ENCODE measurements at places on chromosomes 7 and 10.

DNA sequence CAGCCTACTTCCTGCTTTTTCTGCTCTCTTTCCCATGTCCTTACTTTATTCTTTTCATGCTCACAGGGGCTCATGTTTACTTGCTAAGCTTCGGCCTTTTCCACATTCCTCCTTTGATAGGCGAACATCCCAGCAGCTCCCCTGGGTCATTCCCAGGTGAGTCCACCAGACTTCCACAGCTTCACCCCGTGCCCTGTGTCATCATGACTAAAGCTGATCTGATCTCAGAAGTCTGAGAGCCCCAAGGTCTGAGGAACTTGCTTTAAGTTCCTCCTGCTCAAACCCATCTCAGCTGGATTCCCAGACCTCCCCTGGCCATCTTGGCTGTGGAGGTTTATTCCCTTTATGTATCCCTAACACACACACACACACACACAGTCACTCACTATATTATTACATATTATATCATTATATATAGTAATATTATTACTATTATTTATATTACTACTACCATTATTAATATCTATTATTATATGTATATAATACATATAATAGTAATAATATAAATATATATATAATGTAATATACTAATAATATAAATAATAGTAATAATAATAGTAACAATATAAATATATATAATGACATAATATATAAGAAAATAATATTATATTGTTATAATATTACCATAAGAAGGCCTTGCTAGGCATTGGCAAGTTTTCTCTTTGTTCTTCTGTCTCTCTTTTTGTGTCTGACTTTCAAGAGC lies 295.9 kb downstream of the PTEN start:
- peaks cover 3% of the 10 kb centered on the region for H3K27me3 ChIP-seq
- H3K4me1 ChIP-seq, result peaks cover 20% of the 10 kb centered on the region
- DNase-seq, result no peak
- no peaks in the 10 kb centered on the region for H3K36me3 ChIP-seq

GRCh38 chr7:41027428-41028115 lies 675.3 kb downstream of the INHBA start:
- no peaks in the 10 kb centered on the region for H3K36me3 ChIP-seq
- H3K27ac ChIP-seq, result no peak overlapping the region
- H3K4me3 ChIP-seq, result no peak overlapping the region
- H3K27me3 ChIP-seq, result no peaks in the 10 kb centered on the region
- DNase-seq, result no peak

DNA sequence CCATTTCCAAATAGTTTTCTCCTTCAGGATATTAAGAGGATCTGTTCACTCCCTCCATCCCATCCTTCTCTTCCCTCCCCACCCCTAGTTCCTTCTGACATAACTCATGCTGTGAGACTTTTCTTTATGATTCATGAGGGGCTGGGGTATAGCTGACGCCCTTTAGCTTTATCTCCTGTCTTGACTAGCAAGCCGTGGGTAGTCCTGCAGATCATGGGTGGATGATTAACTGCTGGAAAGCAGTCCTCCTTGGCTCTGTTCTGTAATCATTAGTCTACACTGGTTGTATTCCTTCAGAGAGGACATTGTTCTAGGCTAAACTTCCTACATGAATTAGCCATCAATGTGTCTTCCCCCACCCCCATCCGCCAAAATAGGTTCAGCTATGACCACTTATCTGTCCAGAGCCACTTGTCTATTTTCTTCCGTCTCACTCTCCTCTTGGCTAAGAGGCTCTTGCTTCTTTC lies 135.4 kb downstream of the LRRC4 start:
- peaks cover 3% of the 10 kb centered on the region for H3K27me3 ChIP-seq
- H3K36me3 ChIP-seq, result peaks cover 21% of the 10 kb centered on the region
- no peak overlapping the region for H3K27ac ChIP-seq
- no peak for DNase-seq
- H3K4me1 ChIP-seq, result peaks cover 21% of the 10 kb centered on the region

GRCh38 chr10:130921911-130922440 lies 389.5 kb downstream of the TCERG1L start:
- H3K4me3 ChIP-seq, result no peak overlapping the region
- H3K4me1 ChIP-seq, result no peaks in the 10 kb centered on the region
- no peaks in the 10 kb centered on the region for H3K36me3 ChIP-seq

GRCh38 chr10:48804740-48805182 lies 120.1 kb downstream of the WDFY4 start:
- H3K27ac ChIP-seq, result no peak overlapping the region
- H3K36me3 ChIP-seq, result peaks cover 5% of the 10 kb centered on the region
- H3K4me3 ChIP-seq, result no peak overlapping the region
- no peak for DNase-seq
- peaks cover 12% of the 10 kb centered on the region for H3K4me1 ChIP-seq

DNA sequence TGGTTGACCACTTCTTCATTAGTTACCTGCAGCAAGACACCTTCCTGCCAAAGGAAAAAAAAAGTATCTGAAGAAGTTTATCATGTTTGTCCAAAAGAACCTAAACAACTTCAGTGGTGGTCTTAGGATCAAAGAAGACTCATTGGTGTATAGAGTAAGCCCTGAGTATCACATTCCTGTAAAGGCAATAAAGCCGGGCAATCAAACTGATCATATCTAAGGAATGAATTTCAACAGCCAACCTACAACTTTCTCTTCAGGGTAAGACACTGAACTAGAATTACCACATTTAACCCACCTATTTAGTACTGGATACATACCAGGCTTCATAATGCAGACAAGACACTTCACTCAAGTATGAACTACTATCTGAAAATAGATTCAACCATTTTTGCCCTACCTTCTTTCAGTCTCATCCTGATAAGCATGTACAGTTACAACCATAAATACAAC lies 10.1 kb downstream of the HNRNPA2B1 start:
- DNase-seq, result no peak
- H3K27ac ChIP-seq, result no peak overlapping the region
- H3K4me1 ChIP-seq, result peaks cover 41% of the 10 kb centered on the region
- peaks cover 13% of the 10 kb centered on the region for H3K27me3 ChIP-seq
- peaks cover 64% of the 10 kb centered on the region for H3K36me3 ChIP-seq
